Stimulated activated CD8-positive, alpha-beta memory T cell treated with anti-CD3 and anti-CD28 coated beads, Interleukin-4, amount 100 ng/mL, for 1 hour (primary cell): ENCODE measurements at places on chromosomes 12 and 14.

- peak; percentile 74 for DNase-seq
Observed at GRCh38 chr14:93959239-93960107, 16.9 kb downstream of the ASB2 start.

DNA sequence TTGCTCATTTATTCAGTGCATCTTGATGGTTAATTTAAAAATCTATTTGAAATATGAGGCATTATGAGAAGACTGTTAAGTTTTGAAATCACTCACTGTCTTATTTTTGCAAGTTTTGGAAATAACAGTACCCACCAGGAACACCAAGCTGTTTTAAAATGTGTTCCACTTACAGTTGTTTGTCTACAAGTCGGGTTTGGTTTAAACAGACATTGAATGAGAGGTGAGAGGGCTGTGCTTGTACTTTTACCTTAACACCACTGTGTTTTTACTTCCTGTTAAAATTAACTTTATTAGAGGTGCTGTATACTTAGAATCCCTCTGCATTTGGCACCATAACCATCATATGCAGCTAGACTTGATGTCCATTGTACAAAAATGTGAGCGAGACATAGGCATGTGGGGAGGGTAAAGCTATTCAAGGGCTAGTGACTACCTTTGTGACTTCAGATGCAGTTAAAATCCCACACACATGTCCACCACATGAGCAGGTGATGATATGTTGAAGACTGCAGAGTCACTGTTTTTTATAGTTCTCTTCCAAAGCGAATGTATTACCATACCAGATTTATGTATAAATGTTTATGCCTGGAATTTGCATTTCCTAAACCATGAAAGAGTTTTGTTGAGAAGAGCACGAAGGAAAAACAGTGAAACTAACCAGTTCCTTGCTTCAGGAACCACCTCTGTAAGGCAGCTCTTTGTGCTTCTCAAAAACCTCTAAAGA lies 12.9 kb downstream of the ELK3 start:
- DNase-seq, result no peak

GRCh38 chr12:105843986-105844760 lies 294.6 kb downstream of the NUAK1 start:
- DNase-seq, result no peak

DNA sequence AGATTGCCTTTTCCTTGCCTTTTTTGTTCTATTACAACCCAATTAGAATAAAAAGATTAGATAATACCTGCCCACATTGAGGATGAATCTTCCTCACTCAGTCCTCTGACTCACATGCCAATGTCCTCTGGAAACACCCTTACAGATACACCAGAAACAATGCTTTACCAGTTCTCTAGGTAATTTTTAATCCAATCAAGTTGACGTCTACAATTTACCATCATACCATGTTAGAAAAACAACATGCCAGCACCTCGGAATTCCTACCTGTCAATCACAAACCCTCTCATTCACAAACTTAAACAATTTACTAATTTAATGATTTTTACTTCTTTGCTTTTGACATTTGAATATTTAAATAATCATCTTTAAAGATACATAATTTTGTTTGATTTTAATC lies 953.8 kb downstream of the TRHDE start:
- DNase-seq, result no peak

DNA sequence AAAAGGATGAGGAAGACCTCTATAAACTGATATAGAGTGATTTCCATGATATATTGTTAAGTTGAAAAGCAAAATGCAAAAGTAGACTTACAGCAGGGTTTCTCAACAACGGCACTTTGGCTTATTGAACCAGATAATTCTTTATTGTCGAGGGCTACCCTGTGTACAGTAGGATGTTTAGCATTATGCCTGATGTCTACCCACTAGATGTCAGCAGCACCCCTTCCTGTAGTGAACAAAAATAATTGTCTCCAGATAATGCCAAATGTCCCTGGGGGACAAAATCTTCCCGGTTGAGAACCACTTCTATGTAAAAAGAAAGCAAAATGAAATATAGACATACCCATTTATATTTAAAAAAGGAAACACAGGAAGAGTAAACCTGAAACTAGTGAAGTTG lies 32.4 kb downstream of the ABCD2 start:
- no peak for DNase-seq

DNA sequence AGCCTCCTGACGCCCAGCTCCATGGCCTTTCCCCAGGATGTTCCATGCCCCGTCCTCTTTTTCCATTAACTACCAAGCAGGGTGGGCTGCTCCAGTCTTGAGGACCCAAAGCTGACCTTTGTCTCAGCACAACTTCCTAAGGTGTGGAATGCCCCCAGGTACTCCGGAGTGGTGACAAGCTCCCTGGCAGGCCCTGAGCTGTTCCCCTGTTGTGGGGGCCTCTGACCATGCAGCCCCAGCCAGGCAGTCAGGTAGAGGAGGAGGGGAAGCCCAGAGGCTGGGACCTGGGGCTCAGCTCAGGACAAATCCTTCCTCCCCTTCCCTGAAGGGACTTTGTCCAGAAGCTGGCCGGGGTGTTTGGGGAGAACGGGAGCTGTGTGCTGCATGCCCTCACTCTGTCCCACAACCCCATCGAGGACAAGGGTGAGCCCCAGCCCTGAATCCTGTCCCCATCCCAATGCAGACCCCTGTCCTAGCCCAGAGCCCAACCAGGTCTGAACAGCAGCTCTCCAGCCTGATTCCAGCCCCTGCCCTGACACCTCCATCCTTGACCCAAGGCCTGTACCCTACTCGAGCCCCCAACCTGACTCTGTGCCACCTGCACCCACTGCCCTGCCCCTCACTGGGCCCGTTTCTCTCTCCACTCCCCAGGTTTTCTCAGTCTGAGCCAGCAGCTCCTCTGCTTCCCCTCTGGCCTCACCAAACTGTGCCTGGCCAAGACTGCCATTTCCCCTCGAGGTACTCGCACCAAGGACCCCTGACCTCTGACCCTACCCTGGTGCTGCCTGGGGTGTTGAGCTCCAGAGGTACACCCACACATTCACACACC lies 4.4 kb downstream of the CARMIL3 start:
- DNase-seq, result no peak

DNA sequence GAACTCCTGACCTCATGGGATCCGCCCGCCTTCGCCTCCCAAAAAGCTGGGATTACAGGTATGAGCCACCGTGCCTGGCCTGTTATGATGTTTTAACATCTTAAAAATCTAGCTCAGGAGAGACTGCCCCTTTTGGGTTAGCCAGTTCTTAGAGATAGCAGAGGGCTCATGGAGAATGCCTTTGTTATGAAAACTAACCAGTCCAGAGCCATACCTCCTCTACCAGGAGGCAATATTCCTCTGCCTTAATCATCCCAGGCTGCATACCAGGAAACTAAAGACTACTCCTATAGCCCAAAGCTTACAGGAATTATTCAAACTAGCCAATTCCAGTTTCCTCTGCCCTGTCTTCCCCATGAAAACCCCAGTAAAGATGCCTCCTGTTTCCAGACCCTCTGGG lies 96.0 kb upstream of the MDM1 start:
- no peak for DNase-seq

GRCh38 chr12:75390156-75390898 lies 562 bp upstream of the GLIPR1L2 start:
- no peak for DNase-seq

DNA sequence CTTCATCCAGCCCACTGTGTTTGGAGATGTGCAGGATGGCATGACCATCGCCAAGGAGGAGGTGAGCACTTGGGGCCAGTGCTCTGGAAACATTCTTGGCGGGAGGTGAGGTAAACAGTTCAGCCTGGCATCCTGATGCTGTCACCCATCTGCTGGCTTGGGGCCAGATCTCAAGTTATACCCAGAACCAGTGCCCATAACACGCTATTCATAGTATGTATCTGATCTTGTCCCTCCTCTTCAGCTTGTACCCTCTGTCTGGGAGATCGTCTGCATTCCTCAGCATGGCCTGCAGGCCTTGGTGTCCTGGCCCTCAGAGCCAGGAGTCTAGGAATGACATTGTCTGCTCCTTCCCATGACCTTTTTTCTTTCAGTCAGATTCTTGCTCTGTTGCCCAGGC lies 31.4 kb downstream of the ALDH2 start:
- DNase-seq, result no peak

DNA sequence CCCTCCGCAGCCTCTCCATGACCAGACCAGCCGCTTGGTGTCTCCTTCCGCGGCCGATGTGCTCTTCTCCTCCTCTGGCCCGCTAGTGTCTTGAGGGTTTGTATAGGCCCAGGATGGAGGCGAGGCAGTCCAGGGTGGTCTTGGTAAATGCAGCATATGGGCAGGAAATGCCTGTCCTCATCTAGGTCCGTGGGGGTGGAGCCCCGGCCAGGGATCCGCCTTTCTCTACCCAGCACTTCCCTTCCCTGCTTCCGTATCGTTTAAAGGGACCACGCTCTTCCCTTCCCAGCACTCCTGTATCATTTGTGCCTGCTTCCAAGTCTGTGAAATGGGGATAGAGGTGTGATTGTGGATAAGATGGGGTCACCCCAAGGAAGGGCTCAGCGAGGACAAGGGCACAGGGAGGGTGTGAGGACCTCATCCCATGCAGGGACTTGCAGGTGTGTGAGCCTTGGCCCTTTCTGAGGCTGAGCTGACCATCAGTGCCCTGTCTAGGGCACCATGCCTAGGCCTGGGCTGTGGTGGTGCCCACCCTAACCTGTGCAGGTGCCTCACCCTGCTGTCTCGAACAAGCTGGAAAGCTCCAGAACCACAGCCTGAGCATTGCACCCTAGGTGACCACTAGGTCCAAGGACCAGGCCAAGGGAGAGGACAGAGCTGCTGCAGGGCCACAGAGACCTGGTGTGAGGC lies 326.8 kb upstream of the RTL1 start:
- no peak for DNase-seq

DNA sequence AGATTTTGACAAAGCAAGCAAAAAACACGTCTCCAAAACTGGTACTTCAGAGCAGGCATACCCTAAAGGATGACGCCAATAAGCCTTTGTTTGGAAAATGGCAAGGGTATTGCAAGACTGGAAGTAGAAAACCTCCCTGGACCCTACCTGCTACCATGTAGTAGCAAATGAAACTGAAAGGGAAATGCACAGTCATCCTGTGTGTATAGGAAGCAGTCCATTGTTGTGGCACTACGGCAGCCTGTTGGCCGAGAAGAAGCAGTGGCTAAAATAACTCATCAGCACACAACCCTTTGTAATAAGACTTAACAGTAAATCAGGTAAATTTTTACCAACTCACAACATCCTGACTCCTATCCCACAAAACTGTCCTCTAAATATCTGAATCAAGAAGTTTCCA lies 386.4 kb downstream of the RGS6 start:
- no peak for DNase-seq

DNA sequence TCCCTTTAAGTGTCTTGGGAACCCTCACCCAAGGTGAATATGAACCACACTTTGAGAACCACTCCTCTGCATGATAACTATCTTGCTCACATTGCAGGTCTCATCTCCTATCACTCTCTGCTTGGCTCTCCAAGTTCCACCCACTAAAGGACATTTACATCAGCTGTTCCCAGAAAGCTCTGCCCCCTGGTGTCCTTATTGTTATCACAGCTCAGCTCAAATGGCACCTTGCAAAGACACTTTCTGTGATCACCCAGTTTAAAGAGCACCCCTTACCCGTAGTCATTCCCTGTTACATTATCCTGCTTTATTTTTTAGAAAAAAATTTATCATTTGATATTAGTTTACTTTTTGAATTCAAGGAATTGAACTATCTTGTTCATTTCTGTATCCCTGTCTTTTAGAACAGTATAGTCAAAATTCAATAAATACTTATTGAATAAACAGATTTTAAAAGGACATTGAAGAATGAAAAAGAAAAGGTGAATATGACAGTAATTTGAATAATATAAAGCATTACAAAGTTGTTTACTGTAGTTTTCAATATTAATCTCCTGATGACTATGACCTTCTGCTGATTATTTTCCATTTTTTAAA lies 20.5 kb upstream of the GUCY2C start:
- DNase-seq, result peak; percentile 13

DNA sequence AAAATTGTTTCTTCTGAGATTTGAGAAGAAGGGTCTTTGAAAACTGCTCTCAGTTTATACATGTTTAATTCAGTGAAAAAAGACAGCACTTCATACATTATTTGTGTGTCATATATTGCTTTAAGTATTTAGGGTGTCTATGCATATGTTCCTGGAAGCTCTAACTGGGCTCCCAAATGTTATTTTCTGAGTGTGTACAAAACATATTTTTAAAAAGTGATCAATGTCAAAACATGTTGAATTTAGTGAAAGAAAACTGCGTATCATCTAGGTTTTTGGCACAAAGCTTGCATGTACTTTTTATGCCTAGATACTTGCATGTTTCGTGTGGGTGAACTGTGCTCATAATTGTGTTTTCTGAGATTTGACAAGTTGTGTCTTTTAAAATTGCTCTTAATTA lies 81.6 kb downstream of the ASCL4 start:
- DNase-seq, result no peak

DNA sequence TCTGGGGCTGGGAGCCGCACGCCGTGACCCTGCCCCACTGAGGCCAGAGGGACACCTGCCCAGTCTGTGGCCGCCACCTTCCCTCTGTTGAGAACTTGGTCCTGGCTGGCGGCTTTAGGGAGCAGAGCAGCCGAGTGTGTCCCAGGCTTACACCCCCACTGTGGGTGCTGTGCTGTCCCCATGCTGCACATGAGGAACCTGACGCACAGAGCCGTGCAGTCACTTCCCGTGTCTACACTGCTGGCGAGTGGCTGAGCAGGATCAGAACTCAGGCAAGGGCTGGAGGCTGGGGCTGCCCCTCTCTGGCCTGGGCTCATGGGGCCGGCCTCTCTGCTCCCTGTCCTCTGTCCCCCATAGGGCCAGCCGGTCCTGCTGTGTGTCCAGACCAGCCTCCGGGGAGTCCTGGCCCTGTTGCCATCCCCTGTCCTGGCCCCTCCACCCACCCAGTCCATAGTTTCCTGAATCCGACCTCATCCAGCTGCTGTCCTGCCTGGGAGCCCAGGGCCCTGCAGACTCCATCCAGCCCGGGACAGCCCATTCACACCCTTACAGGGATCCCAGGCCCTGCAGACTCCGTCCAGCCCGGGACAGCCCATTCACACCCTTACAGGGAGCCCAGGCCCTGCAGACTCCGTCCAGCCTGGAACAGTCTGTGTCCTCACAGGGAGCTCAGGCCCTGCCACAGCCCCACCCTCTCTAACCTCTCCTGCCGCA lies 10.3 kb downstream of the FBRSL1 start:
- DNase-seq, result no peak

DNA sequence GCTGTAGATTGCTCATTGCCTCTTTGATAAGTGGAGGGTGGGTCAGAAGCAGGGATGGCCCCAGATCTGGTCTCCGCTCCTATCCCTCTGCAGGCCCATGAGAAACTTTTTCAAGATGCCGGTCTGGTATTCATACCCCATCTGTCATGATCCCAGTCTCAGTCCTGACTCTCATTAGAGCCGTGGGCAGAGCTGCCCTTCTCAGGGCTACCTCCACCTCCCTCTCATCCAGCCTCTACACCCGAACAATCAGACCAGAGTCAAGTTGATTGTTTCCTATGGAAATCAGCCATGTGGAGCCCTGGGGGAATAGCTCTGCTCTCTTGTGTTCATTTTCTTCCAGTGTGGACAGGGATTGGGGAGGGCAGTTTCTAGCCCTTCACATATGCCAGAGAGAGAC lies 45.8 kb downstream of the NEUROD4 start:
- no peak for DNase-seq

GRCh38 chr12:851343-851742 lies 98.2 kb downstream of the RAD52 start:
- DNase-seq, result no peak

GRCh38 chr12:57263096-57263495 lies 12.1 kb upstream of the STAC3 start:
- DNase-seq, result no peak
